GM23248 (cell line): ENCODE measurements at places on chromosomes 7 and 10. TPM values are rescaled to one million over a fixed set of nuclear protein-coding genes. Genes with fewer than 3 reads are reported as not detected.

GRCh38 chr10:120607710-120608703 is 151.0 kb downstream of the PLPP4 start:
- DNase-seq = peak; percentile 62

The ANKRD1 gene
- 8.3 and 10.9 TPM in 2 replicates for total RNA-seq

GRCh38 chr10:78224602-78225001 is 190.9 kb downstream of the RPS24 start:
- peak; percentile 92 for DNase-seq

The MUC3A gene
- not detected in 2 replicates for total RNA-seq

The GJD4 gene
- not detected in 2 replicates for total RNA-seq

GRCh38 chr10:107032700-107033401 is 131.7 kb downstream of the SORCS1 start:
- DNase-seq = no peak

DNA sequence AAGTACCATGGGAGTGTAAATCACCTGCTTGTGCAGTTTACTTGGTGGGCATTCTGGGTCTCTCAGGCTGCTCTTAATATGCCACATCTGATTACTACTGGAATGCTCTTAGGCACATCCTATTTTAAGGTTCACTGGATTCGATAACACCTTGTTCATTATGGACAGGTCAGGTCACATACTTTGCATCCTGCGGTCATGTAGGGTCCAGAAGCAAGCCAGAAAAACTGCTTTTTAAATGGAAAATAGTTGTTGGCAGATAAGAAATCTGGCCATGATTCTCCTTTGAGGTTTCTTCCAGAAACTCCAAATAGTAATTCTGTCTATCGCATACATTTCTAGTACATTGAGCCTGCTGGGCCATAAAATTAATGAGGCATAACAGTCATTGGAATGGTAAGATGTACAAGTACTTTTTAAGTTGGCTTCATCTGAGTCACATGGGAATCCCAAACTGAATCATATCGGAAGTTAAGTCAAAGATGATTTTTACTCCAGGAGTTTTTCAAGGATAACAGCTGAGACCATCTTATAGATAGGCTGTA is 371.9 kb downstream of the LRRTM3 start:
- DNase-seq = no peak
